CD4-positive, alpha-beta T cell treated with Interleukin-4 for 1 hour (primary cell): ENCODE measurements at places on chromosomes 11 and 22.

GRCh38 chr11:70169127-70169526 is 34.0 kb upstream of the FADD start:
- no peak for DNase-seq

DNA sequence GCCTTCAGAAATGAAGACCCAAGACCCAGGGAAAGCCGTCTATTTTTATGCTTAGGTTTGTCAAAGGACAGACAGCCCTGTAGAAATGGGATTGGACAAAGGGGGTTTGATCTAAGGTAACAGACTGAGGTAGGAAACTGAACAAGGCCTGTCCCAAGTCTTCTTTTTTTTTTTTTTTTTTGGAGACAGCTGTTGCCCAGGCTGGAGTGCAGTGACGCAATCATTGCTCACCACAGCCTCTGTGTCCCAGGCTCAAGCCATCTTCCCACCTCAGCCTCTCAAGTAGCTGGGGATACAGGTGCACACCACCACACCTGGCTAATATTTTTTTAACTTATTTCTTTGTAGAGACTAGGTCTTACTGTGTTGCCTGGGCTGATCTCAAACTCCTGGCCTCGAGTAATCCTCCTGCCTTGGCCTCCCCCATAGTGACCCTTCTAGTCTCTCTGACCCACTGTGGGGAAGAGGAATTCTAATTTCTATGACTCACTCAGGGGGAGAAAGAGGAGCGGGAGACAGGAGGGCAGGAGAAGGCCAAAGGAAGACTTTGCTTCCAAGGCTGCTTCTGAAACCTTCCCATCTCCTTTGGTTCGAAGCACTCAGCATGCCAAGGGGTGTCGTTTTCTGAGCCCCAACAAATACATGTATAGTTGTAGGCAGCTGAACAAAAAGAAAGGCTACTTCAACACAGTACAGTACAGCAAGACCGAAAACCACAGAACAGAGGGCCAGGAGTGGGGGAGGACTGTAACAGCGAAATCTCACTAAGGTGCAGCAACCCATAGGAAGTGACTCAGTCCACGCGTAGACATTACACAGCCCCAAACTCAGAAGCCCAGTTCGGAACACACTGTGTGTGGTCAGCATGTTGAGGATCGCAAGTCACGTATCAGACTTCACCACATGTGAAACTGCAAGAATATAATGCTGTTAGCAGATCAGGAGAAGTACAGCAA is 872 bp downstream of the TMA7B start:
- DNase-seq, result peak; percentile 82

DNA sequence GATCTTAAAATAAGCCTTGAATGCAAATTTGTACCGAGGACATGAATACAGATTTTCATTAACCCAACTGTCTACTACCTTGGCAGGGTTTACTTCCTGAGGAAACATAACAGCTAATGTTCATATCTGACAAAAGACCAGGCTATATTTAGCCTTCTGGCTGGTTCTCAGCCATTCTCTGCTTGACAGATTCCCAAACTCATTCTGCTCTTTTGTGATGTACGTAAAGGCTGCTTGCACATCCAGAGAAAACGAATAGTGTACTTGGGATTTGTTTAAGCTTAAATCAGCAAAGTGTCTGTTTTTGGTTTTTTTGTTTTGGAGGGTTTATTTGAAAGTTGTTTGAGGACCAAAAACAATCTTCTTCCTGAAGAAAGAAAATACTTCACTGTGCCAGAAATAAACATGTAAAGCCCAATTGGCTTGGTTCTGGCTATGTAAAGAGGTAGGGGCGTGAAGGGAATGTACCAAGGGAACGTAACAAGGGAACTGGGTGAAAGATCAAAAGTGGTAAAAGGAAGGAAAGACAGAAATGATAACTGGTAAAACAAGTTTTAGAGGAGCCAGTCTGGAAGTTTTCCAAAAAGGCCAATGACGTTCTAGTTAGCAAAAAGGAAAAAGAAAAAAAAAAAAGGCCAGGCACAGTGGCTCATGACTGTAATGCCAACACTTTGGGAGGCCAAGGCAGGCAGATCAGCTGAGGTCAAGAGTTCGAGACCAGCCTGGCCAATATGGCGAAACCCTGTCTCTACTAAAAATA is 21.4 kb upstream of the CRTAM start:
- DNase-seq, result no peak

GRCh38 chr22:23750367-23750713 is 572 bp downstream of the ZNF70 start:
- DNase-seq, result no peak

GRCh38 chr11:109958821-109959166 is 134.4 kb upstream of the ZC3H12C start:
- DNase-seq, result no peak
